ENCODE measurements at places on chromosomes 16 and 17.

GRCh38 chr16:90078579-90078895, 1.4 kb upstream of the PRDM7 start:
- DNase-seq: no peak

DNA sequence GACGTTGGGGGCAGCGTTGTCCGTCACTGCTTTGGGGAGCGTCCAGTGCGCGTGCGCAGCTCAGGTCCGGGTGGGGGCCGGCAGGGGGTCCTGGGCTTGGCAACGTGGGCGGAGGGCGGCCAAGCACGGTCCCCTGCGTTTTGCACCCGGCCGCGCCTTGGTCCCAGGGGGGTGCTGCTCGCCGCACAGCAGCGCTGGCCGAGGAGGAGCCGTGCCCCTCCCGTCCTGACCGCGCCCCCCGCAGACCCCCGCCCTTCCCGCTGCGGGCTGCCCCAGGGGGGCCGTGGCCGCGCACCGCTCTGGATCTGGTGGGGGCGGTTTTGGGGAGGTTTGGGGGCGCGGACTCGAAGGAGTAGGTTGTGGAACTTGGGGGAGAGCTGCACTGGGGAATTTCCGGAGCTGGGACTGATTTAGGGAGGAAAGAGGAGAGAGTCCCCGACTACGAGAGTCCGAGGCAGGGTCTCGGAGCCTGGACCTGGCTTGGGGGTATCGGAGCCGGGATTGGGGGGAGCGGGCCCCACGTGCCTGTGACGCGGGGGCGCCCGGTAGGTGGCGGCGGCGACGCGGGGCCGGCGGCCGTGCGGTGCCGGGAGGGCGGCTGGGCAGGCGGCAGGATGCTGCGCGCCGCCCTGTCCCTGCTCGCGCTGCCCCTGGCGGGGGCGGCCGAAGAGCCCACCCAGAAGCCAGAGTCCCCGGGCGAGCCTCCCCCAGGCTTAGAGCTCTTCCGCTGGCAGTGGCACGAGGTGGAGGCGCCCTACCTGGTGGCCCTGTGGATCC, at the start of gene SLC9A5:
Gene SLC9A5, plus strand, starts transcription at position 579 of the 777 bp plus-strand sequence. Its CDS starts 36 bp downstream, at position 615.
- no peak for DNase-seq

DNA sequence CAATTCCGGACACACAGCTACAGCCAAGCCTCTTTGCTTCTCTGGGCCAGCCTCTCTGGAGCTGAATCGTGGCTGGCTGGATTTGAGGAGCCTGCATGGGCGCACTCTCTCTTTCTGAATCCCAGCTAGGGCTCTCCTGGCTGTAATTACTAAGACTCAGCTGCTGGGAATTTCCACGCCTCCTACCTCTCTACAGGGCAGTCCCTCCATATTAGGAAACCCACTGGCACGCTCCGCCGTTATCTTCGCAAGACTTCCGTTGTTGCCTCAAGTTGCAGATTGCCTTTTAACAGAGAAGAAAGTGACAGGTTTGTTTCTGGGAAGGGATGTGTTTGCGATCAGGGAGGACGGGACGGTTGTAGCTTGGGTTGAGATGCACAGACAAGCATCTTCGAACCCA, 188.4 kb upstream of the NLRP1 start:
- DNase-seq: no peak

DNA sequence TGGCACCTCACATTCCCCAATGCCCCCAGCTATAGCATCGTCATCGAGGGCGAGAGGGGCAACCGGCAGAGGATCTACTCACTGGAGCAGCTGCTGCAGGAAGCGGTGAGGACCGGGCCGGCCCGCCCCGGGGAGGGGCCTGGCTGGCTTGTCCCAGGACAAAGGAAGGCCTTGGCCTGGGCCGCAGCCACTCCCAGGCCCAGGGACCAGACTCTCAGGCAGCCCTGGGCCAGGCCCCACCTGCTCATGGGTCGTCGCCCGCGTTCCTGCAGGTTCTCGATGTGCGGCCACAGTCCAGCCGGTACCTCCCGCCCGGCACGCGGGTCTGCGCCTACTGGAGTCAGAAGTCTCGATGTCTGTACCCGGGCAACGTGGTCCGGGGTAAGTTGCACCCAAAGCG, 53.4 kb downstream of the ACTG1 start:
- DNase-seq: no peak

- DNase-seq: no peak
These were observed 82.5 kb upstream of the TNRC6C start for GRCh38 chr17:77875881-77876509.

DNA sequence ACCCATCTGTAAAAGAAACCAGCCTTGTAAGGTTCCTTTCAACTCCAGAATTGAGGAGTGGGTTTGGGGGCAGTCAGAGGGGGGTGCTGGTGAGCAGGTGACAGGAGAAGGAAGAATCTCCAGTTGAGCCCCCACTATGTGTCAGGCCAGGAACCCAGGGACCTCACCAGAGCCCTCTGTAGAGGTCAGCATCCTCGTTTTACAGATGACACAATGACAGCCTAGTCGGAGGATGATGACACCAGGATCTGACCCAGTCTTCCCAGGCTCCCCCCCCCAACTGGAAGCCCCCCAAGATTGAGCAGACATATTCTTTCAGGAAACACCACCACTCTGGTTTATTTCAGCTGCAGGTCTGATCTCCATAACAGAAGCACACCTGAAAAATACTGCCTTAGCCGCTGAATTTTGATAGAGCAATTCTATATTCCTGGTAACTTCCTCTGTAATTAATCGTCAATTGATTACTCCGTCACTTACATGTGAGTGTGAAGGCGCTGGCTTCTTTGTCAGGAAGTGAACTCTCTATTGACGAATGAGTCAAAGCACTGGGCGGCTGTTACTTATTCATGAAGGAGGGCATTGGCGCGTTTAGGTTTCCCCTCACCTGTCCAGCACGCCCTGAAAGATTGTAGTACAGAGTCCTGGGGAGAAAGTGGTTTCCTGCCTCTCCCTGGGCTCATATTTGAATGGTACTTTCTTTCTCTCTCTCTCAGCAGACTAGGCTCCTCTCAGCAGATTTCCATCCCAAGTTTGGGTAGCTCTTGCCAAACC, 21.2 kb downstream of the SOCS3 start:
- DNase-seq: no peak

DNA sequence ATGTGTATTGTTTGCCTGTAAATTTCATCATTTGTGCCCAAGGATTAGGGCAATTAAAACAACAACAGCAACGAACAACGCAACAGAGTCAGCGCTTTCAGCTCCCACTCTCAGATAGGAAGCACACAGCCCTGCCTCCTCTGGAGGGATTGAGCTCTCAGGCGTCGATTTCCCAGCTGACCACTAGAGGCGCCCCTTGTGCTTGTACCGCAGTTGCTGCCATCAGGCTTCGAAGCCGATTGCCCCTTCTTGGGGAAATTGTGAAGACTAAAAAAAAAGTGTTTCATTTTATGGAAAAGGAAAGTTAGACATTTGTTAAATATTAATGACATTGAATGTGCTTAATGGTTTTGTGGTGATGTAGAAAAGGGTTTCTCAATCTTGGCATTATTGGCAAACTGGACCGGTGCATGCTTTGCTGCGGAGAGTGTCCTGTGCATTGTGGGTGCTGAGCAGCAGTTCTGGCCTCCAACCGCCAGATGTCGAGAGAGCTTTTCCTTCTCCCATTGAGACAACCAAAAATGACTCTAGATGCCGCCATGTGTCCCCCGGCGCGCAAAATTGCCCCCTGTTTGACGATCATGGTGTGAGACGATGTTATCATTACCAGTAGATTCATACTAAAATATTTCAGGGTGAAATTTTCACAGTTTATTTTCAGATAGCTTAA, 650.4 kb upstream of the RBFOX1 start:
- no peak for DNase-seq

DNA sequence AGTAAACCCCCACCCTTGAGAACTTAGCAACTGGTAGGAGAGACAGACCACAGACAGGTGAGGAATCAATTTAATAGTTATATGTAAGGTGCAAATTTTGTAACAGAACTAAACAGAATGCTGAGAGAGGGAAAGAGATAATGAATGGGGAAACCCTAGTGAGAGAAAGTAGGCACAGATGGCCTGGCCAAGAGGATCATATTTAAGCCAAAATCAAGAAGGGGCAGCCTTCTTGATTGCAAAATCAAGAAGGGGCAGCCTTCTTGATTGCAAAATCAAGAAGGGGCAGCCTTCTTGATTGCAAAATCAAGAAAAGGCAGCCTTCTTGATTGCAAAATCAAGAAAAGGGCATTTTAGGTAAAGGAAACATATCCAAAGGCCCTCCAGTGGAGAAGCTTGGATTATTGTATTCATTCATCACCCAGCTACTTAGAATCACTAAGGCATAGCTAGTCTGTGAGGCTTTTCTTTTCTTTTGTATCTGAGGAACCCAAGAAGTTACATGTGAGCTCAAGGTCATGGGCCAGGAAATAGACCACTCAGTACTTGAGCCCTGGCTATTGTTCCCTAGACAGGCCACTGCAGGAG, 190.6 kb downstream of the CYLD start:
- DNase-seq: no peak

DNA sequence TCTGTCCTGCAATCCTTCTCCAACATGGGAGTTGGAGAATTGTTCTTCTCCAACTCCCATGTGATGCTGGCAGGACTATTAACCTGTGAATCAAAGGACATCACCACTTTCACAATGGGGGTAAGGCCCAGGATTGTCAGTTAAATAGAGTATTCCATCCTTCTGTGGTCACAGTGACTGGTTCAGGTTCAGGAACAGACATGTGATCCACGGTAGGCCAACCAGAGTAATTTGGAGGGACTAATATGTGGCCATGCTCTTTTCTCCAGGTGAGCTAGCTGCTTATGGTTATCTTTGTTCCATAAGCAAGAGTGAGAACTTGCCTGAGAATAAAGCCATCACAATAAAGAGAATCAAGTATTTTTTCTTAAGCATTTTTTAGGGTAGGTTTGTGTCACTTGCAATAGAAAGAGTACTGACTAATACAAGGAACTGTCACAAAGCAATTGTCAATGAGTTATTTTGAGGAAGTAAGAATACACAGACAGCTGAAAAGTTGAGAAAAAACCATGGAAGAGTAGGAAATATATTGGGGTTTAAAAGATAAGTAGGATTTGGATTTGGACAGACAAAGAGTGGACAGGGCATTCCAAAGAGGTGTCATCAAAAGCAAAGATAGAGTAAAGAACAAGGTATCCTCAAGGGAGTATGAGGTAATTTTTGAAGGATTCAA, 63.4 kb downstream of the BRIP1 start:
- DNase-seq: no peak

DNA sequence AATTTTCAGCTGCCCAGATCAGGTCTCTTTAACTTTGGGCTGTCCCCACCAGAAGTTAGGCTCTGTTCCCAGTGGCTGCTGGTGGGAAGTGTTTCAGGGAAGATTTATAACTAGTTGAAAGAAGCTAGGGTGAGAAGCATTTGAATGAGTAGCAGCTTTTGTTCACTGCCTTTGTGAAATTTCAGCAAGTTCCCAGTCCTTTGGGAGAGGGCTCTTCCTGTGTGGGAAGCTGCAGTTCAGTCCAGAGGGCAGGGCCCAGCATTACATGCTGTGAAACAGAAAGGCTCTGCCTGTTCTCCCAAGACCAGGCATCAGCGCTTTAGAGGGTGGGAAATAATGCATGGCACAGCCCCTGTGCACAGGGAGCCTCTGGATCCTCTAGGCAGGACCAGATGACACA, 17.8 kb downstream of the PROCA1 start:
- DNase-seq: no peak

- DNase-seq: no peak
These were observed 51.2 kb downstream of the COTL1 start for GRCh38 chr16:84566545-84567257.

DNA sequence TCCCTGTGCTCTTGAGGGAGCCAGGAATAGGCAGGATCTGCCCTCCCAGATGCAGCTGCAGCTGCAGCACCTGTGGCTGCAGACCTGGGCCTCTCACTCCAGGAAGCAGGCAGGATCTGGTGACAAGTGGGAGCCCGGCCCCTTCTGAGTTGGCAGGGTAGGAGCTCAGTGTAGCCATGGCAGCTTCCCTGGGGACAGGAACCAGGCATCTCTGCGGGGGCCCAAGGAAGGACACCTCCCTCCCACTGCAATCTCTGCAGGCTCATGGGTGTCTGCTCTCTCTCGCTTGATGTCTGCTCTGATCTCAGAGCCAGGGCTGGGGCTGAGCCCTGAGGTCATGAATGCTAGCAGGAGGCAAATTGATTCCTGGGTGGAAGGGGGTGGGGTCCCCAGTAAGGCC, 592.5 kb upstream of the CA10 start:
- no peak for DNase-seq

DNA sequence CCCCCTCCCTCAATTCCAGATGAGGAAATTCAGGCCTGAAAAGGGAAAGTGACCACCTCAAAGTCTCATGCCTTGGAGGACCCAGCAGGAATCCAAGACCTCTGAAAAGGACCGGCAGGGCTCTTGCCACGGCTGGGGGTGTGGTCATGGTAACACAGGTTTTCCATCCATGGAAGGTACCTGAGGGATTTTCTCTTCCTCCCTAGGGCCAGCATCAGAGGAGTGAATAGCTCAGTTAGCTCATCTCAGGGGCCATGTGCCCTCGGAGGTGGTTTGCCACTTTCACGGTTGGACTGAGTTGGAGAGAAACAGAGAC, 1.3 kb downstream of the CIITA start:
- DNase-seq: no peak

DNA sequence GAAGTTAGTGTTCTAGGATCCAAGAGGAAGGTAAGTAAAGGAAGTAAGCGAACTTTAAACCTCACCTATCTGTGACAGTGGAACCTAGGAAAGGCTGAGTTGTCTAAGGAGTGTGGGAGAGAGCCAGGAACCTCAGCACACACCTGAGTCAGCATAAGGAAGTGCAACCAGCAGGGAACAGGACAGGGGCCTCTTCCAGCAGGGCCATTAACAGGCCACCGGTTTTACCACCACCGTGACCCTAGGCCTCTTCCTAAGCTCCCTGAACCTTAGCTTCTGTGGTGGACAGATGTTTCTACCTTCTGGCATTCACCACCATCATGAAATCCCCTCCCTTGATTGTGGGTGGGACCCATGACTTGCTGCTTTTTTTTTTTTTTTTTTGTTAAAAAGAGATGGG, 26.7 kb upstream of the GPATCH8 start:
- DNase-seq: no peak

DNA sequence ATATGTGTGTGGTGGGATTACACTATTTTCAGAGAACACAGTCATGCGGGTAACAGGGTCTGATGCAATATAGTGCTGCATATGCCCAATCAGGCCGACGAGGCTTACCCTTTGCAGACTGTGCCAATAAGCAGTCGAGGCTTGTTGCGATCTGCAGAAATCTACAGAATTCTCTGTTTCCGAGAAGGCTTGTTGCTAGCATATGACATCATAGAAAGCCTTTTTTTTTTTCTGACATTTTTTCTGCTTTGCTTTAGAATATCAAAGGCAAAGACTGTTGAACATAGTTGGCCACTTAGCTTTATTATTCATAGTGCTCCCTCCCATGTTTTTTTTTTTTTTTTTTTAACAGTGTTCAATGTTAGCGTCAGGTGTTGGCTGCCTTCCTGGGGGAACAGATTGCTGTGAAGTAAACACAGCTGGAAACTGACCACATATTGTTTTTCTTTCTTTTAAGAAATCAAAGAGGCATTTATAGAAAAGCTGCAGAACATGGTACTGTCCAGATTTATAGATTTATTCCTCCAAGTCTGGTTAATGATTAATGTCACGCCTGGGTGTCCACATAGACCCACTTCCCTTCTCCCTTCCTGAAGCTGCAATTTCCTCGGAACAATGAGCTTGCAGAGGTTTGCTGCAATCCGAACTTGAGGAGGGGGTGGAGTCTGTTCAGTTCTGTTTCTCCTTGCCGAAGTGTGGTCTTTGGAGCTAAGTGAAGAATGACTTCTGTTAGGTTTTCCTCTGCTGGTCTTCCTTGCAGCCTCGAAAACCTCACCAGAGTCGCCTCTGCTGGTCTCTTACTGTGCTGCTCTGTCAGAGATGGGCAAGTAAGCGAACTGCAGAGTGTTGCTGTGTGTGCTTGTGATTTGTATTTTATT, 87.3 kb downstream of the MAP2K6 start:
- DNase-seq: no peak

All from GOT3 (cell line).